Uterus (tissue), 4 donors: ENCODE measurements at places on chromosomes 1 and 21. TPM values are rescaled to one million over a fixed set of nuclear protein-coding genes. Genes with fewer than 3 reads are reported as not detected.

DNA sequence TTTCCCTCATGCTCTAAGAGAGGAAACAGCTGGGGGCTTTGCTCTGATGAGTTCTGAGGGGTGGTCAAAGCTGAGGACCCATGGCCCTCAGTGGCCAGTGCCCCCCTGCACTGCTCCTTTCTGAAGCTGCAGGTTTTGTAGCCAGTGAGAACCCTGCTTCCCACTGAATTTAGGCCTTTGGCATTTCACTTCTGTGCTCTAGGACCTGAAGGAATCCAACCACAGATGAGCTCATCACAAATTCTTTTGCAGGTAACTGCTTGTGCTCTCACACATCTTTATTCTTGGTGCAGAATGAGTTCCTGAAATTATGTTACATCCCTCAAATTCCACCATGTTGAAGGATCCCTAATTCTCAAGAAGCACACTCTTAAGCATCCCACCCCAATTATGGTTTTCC is 248.7 kb upstream of the IRF2BP2 start:
- DNase-seq: no peak

GRCh38 chr1:212010004-212010403 is 25.4 kb downstream of the INTS7 start:
- DNase-seq: no peak

DNA sequence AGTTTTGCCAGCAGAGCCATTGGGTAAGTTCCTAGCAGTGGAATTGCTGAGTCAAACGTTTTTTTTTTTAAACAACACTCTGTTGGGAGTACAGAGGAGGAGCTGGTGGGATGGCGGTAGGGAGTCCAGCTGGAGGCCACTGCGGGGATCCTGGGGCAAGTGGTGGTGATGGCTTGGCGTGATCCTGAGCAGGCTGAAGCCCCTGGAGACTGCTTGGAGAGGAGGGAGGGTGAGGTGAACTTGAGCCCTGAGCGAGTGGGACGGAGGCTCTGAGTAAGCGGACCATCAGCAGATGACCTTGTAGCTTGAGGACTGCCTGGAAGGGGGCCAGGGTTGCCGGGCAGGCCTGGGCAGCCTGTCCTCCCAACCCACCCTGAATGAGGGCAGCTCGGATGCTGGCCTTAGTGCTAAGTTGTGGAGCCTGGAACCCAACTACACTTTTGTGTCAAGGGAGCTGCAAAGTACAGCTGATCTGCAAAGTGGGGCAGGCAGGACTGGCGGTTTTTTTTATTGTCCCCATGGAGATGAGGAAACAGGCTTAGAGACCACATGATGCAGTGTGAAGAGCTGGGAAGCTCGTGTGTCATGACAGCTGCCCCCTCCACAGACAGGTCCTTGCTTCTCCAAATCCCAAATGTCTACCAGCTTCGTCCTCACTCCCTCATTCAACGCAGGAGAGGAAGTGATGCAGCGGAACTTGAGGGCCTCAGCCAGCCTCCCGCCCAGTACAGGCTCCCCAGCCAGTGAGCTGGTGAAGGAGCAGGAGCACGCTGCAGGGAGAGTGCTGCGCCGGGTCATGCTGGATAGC is 20.2 kb downstream of the MRPL37 start:
- peak; percentile 52 for DNase-seq

GRCh38 chr1:78237364-78237916 is 191.7 kb downstream of the GIPC2 start:
- DNase-seq: no peak

DNA sequence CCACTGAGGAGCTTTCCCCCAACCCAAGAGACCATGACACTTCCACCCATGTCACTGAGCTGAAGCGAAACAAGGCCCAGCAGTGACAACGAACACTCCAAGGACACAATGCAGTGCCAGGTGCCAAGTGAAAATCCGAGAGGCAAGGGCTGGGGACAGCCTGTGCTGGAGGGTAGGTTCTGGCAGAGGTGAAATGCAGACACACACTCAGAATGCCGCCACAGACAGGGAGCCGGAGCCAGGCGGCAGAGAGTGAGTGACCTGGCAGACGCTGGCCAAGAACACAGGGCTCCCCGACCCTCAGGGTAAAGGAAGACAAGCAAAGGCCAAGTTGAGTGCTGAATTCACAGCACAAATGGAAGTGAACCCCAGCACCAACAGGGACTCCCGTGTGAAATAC is 78.9 kb downstream of the CD46 start:
- DNase-seq: no peak

DNA sequence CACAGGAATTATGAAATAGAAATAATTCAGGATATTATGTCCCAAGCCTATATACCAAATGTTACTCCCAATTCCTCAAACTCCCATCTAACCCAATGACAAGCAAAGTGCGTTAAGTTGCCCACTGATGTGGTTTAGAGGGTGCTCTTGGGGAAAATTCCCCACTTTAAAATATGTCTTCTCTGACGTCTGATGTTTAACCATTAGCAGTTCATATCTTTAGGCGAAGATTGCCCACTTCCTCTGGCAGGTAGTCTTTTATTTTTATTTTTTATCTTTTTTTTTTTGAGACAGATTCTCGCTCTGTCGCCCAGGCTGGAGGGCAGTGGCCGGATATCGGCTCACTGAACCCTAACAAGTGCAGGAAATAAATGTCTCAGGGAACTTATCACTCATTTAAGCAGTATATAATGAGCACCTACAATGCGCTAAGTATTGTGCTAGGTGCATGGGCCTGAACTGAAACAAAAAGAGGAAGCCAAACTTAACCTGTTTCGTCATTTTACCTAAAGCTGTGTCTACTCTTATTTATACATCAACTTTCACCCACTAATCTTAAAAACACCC is 1.3 kb upstream of the LYST start:
- no peak for DNase-seq

- peak; percentile 59 for DNase-seq
These were observed 86.0 kb downstream of the MATN1 start for GRCh38 chr1:30637183-30637980.

DNA sequence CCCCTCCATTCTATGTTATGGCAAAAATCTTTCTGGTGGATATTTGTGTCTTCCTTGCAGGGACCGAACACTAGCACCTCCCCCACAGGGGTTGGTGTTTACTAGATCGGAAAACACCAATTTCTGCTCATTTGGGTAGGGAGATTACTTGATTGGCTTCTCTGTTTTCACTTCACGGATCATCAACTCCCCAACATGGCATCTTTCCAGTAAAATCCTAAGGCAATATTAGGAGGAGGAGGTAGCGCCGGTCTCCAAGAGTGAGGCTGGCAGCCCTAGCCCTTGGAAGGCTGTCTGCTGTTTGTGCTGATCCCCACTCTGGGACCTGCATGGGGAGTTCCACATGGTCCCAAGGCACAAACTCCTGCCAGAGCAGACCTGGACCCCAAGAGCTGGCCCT is 12.2 kb downstream of the VASH2 start:
- DNase-seq: no peak

- no peak for DNase-seq
These were observed 170.3 kb upstream of the DMRTA2 start for GRCh38 chr1:50593515-50593914.

Gene POU3F1
- total RNA-seq: not detected

Gene TFF3
- 6.3 TPM for total RNA-seq

Gene DTL
- 16.0 TPM for total RNA-seq

Gene DENND2C
- 4.5 TPM for total RNA-seq
